K562 (cell line): ENCODE measurements at places on chromosomes 16 and 17. TPM values are rescaled to one million over a fixed set of nuclear protein-coding genes. Genes with fewer than 3 reads are reported as not detected.

Gene TSNAXIP1
- polyA plus RNA-seq: 0.24 and 0.35 TPM in 2 replicates

Gene DCXR
- polyA plus RNA-seq: 229 and 261 TPM in 2 replicates

Gene CCL4
- 0.13 TPM in 1 of 2 replicates, not detected in the other for polyA plus RNA-seq

Gene ABAT
- 0.07 and 0.20 TPM in 2 replicates for polyA plus RNA-seq

Gene PRKCA
- polyA plus RNA-seq: 11.6 and 12.5 TPM in 2 replicates

Gene ANKRD40
- polyA plus RNA-seq: 17.5 and 19.4 TPM in 2 replicates

Gene NAGS
- 0.28 TPM in 1 of 2 replicates, not detected in the other for polyA plus RNA-seq

Gene HNF1B
- not detected in 2 replicates for polyA plus RNA-seq

Gene USH1G
- polyA plus RNA-seq: 0.57 and 0.69 TPM in 2 replicates

Gene CRHR1
- polyA plus RNA-seq: 0.05 TPM in 1 of 2 replicates, not detected in the other

Gene KRT33B
- not detected in 2 replicates for polyA plus RNA-seq

Gene ACAP1
- 2.9 and 3.9 TPM in 2 replicates for polyA plus RNA-seq

Gene HAP1
- not detected in 2 replicates for polyA plus RNA-seq

Gene SLFN14
- polyA plus RNA-seq: 2.6 and 3.1 TPM in 2 replicates

Gene SLC12A3
- polyA plus RNA-seq: not detected in 2 replicates

Gene KCNG4
- not detected in 2 replicates for polyA plus RNA-seq

Gene NF1
- polyA plus RNA-seq: 14.0 and 15.4 TPM in 2 replicates

Gene KRTAP9-4
- polyA plus RNA-seq: not detected in 2 replicates

Gene ACSF3
- 27.3 and 29.8 TPM in 2 replicates for polyA plus RNA-seq

Gene FBXO39
- not detected in 2 replicates for polyA plus RNA-seq

Gene SDR42E2
- polyA plus RNA-seq: not detected in 2 replicates

Gene SOST
- not detected in 2 replicates for polyA plus RNA-seq

Gene UNC13D
- 147 and 160 TPM in 2 replicates for polyA plus RNA-seq

Gene KRT32
- not detected in 2 replicates for polyA plus RNA-seq

Gene KRTAP4-4
- not detected in 2 replicates for polyA plus RNA-seq

Gene STX1B
- 1.2 and 2.1 TPM in 2 replicates for polyA plus RNA-seq

Gene ABCC6
- polyA plus RNA-seq: 0.46 TPM in 1 of 2 replicates, not detected in the other

Gene TCAP
- polyA plus RNA-seq: 0.86 and 1.4 TPM in 2 replicates

Gene PYDC1
- not detected in 2 replicates for polyA plus RNA-seq
